ENCODE measurements at places on chromosomes 3 and 15.

DNA sequence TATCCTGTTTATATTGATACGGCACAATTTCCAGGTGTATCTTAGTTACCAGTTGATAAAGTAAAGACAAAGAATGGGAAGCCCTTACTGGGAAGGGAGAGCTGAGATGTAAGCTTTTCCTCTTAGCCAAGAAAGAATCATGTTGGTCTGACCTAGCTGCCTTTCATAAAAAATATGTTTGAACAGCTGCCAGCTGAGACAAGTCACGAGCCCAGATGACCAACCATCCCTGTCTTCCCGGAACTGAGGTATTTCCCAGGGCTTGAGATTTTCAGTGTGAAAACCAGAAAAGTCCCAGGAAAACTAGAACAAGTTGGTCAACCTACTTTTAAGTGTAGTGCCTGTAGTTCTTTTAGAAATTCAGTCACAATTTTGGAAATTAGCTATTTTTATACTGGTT, 3.6 kb upstream of the MYH15 start:
- DNase-seq = no peak

DNA sequence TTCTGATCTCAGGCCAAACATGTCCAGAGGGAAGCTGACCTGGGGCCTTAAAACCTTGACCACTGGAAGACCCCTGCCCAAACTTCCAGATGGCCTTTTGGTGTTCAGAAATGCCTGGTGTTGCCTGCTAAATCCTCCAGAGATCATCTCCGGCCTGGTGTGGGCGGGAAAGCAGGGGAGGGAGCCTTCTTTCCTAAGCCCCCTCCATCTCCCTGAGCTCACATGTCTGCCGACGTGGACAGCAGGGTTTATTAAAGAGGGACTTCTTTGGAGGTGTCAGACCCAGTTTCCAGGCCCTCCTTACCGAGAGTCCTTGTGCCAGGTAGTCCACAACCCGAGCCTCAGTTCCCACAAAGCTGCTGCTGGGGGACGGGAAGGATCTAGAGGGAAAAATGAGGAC, 55.9 kb upstream of the SLC6A1 start:
- DNase-seq = no peak

- DNase-seq = no peak
Measured at GRCh38 chr3:151384741-151385174, at the start of gene P2RY12. TSS of gene P2RY12 (minus strand) at chr3:151384753. CDS start at chr3:151338845, 45,908 bp downstream.

DNA sequence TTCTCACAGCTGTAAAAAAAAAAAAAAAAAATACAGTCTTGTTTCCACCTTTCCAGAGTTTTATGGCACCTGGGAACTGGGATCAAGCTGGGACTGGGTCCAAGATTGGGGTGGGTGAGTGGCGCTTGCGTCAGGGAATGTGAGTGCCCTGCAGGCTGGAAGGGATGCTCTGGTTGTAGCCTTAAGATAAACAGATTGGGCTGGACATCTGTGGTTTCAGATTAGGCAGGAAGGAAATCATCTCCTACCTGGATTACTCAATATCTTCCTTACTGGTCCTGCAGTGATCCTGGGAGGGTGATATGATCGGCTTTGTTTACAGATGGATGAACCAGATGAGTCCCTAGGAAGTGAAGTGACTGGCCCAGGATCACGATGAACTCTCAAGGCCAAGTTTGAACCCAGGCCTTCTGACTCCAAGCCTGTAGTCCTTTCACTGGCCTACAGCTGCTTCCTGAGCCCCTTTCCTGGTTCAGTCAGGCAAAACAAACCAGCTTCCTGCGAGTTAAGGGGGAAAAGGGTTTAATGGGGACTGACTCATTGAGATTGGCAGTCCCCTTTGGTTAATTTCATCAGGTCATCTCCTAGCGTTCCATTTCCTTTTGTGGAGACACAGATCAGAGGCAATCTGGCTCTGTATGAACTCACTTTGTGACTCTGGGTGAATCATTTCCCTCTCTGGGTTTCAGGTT, 179.8 kb downstream of the THSD4 start:
- DNase-seq = peak; percentile 79

DNA sequence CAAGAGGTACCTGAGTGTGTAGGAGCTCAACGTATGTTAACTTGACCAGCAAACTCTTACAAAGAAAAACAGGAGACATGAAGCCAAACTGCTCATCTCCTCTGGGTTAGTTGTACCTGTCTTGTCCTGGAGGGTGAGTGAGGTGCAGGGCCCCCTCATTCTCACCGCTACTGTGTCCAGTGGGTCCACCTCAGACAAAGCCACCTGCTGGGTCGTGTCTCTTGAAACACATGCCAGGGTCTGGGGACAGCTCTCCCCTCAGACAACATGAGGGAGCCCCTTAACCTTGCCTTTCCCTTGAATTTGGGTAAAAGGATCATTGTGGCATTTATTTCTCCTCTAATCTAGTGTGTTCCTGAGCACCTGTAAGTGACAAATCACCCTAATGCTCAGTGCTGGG, 185.6 kb downstream of the TLE3 start:
- no peak for DNase-seq

DNA sequence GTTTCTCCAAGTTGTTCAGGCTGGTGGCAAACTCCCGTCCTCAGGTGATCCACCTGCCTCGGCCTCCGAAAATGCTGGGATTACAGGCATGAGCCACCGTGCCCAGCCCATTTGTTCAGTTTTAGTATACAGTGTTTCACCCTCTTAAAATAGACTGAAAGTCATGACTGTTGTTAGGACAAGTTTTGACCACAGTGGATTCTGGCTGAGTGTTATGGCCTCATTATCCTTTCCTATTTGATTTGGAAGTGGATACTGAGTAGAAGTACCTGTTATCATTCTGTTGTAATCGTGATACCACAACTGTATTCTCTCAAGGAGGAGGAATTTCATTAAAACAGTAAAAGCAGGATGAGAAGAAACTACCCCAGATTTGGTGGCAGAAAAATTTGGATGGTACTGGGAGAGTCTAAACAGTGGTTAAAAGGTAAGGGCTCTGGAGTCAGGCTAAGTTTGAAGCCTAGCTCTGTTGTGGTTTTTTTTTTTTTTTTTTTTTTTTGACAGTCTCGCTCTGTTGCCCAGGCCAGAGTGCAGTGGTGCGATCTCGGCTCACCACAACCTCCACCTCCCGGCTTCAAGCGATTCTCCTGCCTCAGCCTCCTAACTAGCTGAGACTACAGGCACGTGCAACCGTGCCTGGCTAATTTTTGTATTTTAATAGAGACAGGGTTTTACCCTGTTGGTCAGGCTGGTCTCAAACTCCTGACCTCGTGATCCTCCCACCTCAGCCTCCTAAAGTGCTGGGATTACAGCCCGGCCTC, 2.6 kb downstream of the MAP2K1 start:
- DNase-seq = no peak

- DNase-seq = no peak
Measured at GRCh38 chr15:97502038-97502437, 458.5 kb upstream of the ARRDC4 start.

DNA sequence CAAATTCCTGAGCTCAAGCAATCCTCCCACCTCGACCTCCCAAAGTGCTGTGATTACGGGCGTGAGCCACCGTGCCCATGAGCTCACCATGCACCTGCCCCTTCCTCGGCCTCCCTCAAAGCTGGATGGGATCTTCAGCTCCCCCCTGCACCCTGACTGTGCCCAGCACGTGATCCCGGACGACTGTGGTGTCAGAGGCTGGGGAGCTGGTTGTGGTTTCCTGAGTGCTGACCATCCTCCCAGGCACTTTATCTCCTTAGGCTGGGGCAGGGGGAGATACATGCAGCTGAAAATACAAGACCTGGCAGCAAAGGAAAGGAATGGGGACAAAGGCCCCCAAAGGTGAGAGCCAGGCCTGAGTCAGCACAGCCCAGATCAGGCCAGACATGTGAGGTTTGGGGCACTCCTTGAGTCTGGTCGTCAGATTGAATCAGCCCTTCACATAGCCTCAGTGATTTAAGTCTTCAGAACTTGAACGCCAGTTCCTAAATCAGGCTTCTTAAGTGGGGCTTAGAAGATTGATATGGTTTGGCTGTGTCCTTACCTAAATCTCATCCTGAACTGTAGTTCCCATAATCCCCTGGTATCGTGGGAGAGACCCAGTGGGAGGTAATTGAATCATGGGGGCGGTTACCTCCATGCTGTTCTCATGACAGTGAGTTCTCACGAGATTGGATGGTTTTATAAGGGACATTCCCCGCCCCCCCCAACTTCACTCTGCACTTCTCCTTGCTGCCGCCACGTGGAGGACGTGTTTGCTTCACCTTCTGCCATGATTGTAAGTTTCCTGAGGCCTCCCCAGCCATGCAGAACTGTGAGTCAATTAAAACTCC, 35.8 kb downstream of the PRKCD start:
- no peak for DNase-seq
